Ascending aorta (tissue), 2 donors: ENCODE measurements at places on chromosomes 4 and X. TPM values are rescaled to one million over a fixed set of nuclear protein-coding genes. Genes with fewer than 3 reads are reported as not detected.

- peak overlapping the region; percentile 99 for H3K27ac ChIP-seq
- H3K27me3 ChIP-seq, result no peaks in the 10 kb centered on the region
- H3K4me3 ChIP-seq, result peak overlapping the region; percentile 100
- DNase-seq, result no peak
- H3K4me1 ChIP-seq, result peaks cover 6% of the 10 kb centered on the region
Measured at GRCh38 chr4:37685161-37685822, 884 bp downstream of the RELL1 start.

DNA sequence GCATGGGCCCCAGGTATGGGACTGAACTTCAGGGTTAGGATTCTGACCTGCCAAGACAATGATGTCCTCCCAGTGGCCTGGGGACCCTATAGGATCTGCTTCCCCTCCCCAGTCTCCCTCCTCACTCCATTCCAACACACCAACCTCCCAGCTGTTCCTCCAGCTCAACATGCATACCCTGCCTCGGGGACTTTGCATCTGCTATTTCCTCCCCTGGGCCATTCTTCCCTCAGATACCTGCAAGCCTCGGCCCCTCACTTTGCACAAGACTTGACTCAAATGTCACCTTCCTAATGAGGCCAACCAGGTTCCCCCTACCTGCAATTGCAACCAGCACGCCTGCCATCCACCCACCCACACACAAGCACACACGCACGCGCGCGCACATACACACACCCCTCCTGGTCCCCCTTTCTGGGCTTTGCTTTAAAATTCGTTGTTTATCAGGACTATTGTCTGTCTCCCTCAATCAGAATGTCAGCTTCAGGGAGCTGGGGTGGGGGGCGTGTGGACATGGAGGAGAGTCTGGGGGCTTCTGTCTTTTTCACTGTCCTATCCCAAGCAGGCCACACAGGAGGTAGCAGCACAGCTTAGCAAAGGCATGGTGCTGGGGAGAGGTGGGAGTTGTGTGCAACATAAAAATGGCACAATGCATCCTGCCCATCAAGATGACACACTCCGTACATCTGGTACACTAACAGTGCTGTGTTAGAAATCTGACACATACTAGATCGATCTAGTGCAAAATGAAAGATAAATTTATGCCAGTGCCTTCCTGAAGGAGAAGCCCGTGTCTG, 20.6 kb upstream of the PPP2R2C start:
- H3K4me3 ChIP-seq, result no peak overlapping the region
- H3K4me1 ChIP-seq, result no peaks in the 10 kb centered on the region
- H3K27me3 ChIP-seq, result no peaks in the 10 kb centered on the region
- H3K36me3 ChIP-seq, result no peaks in the 10 kb centered on the region
- peak; percentile 28 for DNase-seq

- H3K4me1 ChIP-seq, result no peaks in the 10 kb centered on the region
- H3K27me3 ChIP-seq, result no peaks in the 10 kb centered on the region
- H3K4me3 ChIP-seq, result peak overlapping the region; percentile 91
- no peak for DNase-seq
- peak overlapping the region; percentile 86 for H3K27ac ChIP-seq
Measured at GRCh38 chr4:105145156-105145902, 1.3 kb upstream of the TET2 start.

- no peaks in the 10 kb centered on the region for H3K27me3 ChIP-seq
- H3K36me3 ChIP-seq, result no peaks in the 10 kb centered on the region
- DNase-seq, result no peak
Measured at GRCh38 chrX:124426288-124427169, 80.2 kb downstream of the SH2D1A start.

ANKRD17 gene
- 52.0 TPM for total RNA-seq

HADH gene
- 34.3 TPM for total RNA-seq
